PC-3 (cell line): ENCODE measurements at places on chromosomes 3 and 15.

GRCh38 chr3:156291272-156292123 is 171.1 kb downstream of the KCNAB1 start:
- H3K4me1 ChIP-seq: no peaks in the 10 kb centered on the region
- H3K27ac ChIP-seq: no peak overlapping the region
- no peak overlapping the region for H3K4me3 ChIP-seq

DNA sequence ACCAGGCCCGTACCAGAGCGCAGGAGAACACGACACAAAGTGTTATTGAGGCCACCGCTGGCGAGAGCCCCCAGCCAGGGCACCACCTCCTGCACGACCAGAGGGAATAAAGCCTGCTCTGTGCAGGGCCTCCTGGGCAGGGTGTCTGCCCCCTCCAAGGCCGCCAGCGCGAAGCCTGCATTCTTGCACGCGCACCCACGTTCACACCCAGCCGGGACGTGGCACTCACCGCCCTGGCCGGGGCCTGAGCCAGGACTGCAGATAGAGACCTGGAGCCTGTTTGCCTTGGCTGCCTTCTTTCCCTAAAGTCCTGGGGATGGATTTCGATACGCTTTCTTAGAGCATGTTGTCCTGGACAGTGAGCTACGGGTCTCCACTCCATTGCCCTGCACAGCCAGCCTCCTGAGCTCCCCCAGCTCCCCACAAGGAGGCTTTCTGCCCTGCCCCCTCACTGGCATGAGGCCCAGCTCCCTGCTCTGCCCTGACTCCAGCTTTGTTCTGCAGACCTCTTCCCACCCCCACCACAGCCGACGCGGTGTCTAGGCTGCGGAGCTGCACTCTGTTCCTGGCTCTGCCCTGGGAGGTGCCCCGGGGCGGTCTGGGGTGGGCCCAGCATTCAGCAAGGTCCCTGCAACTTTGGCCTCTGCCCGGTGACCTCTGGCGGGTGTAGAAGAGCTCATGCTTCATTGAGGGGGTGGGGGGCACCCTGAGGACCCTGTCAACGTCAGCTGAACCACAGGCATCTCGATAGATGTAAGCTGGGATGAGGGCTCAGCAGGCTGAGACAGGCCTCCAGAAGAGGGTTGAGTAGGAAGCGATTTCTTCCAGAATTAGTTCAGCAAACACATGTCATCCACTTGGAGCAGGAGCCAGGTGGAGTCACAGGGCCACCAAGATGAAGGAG is 145.0 kb downstream of the LRRK1 start:
- no peak overlapping the region for H3K4me3 ChIP-seq
- no peak overlapping the region for H3K27ac ChIP-seq
- H3K27me3 ChIP-seq: no peaks in the 10 kb centered on the region
- DNase-seq: no peak
- no peaks in the 10 kb centered on the region for H3K36me3 ChIP-seq

DNA sequence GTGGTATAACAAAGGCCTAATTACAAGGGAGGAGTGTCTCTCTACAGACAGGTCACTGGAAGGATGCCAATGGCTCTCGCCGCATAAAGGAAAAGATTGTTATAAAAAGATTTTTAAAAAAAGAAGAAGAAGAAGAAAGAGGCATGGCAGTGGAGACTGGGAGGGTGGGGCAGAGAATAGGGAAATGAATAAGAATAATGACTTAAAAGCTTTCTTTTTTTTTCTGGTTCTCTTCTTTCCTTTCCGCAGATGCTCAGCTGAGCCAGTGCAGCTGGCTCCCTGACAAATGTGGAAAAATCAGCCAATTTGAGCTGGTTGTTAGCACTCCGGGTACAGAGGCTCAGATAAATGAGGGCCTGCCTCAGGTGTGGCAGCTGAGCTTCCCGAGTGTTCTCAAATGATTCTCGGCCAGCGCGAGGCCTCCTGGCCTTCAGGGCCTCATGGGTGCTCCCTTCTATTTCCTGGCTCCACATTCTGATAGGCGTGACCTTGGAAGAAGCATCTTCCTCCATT is 234.1 kb downstream of the RORA start:
- no peak overlapping the region for H3K27ac ChIP-seq
- peaks cover 11% of the 10 kb centered on the region; the same call in 1 of the 2 replicates for H3K27me3 ChIP-seq
- no peaks in the 10 kb centered on the region for H3K36me3 ChIP-seq
- DNase-seq: no peak
- H3K4me3 ChIP-seq: no peak overlapping the region
- no peaks in the 10 kb centered on the region for H3K4me1 ChIP-seq

GRCh38 chr15:88748081-88748480 is 55.2 kb upstream of the ACAN start:
- no peaks in the 10 kb centered on the region for H3K36me3 ChIP-seq
- no peak overlapping the region for H3K4me3 ChIP-seq
- no peak for DNase-seq
- H3K27ac ChIP-seq: no peak overlapping the region
- H3K27me3 ChIP-seq: peaks cover 26% of the 10 kb centered on the region
